ENCODE measurements at places on chromosomes 13 and 19.

GRCh38 chr19:48368936-48369335, 4.8 kb downstream of the SYNGR4 start:
- peaks cover 6% of the 10 kb centered on the region for H3K4me1 ChIP-seq
- H3K36me3 ChIP-seq = no peaks in the 10 kb centered on the region
- no peak overlapping the region for H3K27ac ChIP-seq
- H3K27me3 ChIP-seq = peaks cover 7% of the 10 kb centered on the region
- DNase-seq = no peak

GRCh38 chr19:30587869-30588268, 215.7 kb downstream of the ZNF536 start:
- H3K36me3 ChIP-seq = no peaks in the 10 kb centered on the region
- H3K27ac ChIP-seq = no peak overlapping the region
- no peaks in the 10 kb centered on the region for H3K4me1 ChIP-seq
- no peak overlapping the region for H3K4me3 ChIP-seq
- H3K27me3 ChIP-seq = no peaks in the 10 kb centered on the region
- DNase-seq = no peak

DNA sequence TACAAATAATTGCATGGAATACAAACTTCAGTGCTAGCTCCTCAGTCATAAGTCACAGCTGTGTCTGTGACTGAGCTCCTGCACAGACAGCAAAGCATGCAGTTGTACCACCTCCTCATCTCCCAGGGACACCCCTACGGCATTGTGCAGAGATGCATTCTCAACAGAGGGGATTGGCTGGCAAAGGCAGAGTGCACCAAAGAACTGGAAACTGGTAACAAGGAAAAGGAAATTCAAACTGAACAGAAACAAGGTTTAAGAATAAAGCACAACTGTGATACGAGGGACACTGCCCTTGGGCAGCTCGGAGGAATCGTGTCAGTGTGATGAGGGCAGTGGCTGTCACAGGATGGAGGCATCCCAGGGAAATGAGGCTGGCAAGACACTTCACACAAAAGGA, 126.1 kb upstream of the SOX1 start:
- DNase-seq = no peak
- H3K27ac ChIP-seq = no peak overlapping the region
- H3K27me3 ChIP-seq = peaks cover 11% of the 10 kb centered on the region
- H3K36me3 ChIP-seq = no peaks in the 10 kb centered on the region

DNA sequence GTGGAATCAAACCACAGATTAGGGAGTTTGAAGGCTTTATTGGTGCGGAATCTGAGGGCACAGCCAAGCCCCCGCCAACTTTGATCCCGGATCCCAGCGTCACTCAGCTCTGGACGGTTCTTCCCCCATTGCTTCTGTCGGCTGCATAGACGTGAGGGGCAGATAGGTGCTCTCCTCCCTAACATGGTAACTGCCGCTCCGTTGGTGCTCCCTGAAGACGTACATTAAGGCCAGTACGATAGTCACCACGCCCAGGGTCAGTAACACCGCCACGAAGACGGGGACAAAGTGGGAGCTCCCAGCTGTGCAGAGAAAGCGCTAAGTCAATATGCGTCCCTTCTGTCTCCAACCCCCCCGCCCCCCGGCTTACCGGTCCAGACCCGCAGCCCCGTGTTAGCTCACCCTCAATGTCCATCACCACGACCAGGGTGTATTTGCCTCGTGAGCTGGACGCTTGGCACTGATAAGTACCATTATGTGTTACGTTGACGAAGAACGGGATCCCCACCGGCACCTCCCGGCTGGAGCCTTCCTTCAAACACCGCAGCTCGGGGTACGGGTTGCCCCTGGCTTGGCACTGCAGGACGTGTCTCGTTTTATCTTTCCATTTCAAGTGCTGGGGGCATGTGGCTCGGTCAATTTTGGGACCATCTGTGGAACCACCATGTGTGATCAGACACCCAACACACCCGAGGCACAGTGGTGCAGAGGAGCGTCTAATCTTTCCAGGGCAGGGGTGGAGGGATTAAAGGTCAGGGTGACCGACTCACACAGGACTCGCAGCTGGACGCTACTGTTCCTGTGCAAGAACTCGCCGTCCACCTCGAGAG, 644 bp upstream of the RAVER1 start:
- peak overlapping the region; percentile 97 for H3K4me3 ChIP-seq
- H3K27ac ChIP-seq = peak overlapping the region; percentile 92
- H3K36me3 ChIP-seq = no peaks in the 10 kb centered on the region
- peaks cover 23% of the 10 kb centered on the region for H3K4me1 ChIP-seq

- H3K4me3 ChIP-seq = no peak overlapping the region
- no peak for DNase-seq
- H3K36me3 ChIP-seq = no peaks in the 10 kb centered on the region
- H3K27ac ChIP-seq = no peak overlapping the region
Observed at GRCh38 chr13:99469041-99469440, 32.2 kb upstream of the TM9SF2 start.

DNA sequence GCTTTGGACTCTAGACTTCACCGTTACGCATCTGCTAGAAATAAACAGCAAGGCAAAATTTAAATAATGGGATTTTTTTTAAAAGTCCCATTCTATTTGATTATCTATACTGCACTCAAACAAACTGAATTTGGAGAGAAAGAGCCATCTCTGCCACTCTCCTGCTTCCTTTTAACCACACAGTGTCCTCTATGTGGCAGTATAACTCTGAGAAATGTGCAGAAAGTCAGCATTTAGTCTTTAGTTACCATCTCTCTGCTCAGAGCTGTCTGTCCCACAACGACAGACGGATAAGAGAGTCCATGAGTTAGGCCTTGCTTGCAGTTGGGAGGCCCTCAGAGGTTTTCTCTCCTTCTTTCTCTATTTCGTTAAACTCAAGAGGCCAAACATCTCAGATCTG, 21.2 kb downstream of the CCNA1 start:
- peaks cover 7% of the 10 kb centered on the region for H3K27me3 ChIP-seq
- H3K27ac ChIP-seq = no peak overlapping the region
- no peaks in the 10 kb centered on the region for H3K36me3 ChIP-seq
- peaks cover 3% of the 10 kb centered on the region for H3K4me1 ChIP-seq

GRCh38 chr13:100176801-100177400, 88.0 kb downstream of the PCCA start:
- H3K27me3 ChIP-seq = no peaks in the 10 kb centered on the region
- no peak overlapping the region for H3K4me3 ChIP-seq
- no peak for DNase-seq
- no peaks in the 10 kb centered on the region for H3K4me1 ChIP-seq
- no peak overlapping the region for H3K27ac ChIP-seq

DNA sequence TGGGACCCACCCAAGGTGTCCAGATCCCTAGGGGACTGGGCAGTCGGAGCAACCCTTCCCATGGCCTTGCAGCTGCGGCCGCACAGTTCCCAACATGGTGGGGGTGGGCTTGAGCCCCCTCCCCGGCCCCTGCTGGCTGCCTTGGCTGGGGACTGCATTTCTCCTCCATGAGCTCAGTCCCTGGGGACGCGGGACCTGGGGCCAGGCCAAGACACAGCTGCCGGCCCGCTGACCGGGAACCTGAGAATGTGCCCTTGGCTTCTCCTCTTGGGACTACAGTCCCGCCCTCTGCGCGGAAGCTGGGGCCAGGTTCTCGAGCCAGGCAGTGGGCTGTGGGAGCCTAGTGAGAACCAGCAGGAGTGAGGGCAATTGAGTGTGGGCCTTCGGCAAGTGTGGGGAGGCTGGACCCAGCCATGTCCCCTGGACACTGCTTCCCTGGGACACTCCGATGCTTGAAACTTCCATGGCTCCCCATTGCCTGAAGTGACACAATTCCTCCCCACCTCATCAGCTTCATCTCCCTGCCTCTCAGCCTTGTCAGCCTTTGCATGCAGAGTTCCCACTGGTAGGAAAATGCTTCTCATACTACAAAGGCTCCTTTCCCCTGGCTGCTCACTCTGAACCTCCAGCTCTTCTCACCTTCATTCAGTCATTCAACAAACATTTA, 13.1 kb upstream of the NOTCH3 start:
- no peak overlapping the region for H3K4me3 ChIP-seq
- no peaks in the 10 kb centered on the region for H3K36me3 ChIP-seq
- no peak for DNase-seq
- no peak overlapping the region for H3K27ac ChIP-seq
- no peaks in the 10 kb centered on the region for H3K27me3 ChIP-seq
